SK-N-SH (cell line): ENCODE measurements at places on chromosomes 5 and 9. TPM values are rescaled to one million over a fixed set of nuclear protein-coding genes. Genes with fewer than 3 reads are reported as not detected.

The PCDHGA8 gene
- 0.06 and 0.12 TPM in 2 replicates for polyA plus RNA-seq

- H3K27me3 ChIP-seq: no peaks in the 10 kb centered on the region
- H3K4me3 ChIP-seq: no peak overlapping the region
- no peak overlapping the region for H3K27ac ChIP-seq
- H3K4me1 ChIP-seq: no peaks in the 10 kb centered on the region
- H3K36me3 ChIP-seq: no peaks in the 10 kb centered on the region
- DNase-seq: no peak
Measured at GRCh38 chr5:63127054-63127453, 548.4 kb downstream of the LRRC70 start.

DNA sequence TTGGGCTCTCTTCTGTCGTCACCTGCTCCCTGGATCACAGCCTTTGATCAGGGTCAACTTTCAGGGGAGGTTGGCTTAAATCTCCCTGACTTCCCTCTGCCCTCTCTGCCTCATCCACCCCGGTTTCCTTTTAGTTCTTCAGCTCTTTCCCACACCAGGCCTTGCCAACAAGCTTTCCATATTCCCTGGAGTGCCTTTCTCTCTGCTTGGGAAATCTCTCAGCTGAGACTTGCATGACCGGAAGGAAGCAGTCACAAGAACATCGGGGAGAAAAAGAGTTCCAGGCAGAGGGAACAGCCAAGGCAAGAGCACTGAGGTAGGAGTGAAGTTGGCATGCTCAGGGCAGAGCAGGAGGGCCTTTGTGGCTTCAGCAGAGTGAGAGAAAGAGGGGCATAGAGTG, 88.4 kb upstream of the HSPA9 start:
- no peaks in the 10 kb centered on the region for H3K4me1 ChIP-seq
- H3K27ac ChIP-seq: no peak overlapping the region
- no peaks in the 10 kb centered on the region for H3K27me3 ChIP-seq
- no peak for DNase-seq
- no peaks in the 10 kb centered on the region for H3K36me3 ChIP-seq

DNA sequence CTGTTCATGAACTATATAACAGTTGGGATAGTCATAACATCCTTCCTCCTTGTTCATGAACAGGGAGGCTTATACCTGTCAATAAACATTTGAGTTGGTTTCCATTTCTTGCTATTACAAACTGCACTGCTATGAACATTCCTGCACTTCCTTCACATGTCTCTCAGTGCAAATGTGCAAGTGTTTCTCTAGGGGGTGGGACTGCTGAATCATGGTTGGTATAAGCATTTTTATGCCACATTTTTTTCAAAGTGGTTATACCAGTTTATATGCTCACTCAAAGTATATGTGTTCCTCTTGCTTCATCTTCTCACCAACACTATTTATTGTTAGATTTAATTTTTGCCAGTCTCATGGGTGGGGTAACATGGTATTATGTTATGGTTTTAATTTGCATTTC, 25.8 kb upstream of the TPD52L3 start:
- H3K36me3 ChIP-seq: no peaks in the 10 kb centered on the region
- no peak overlapping the region for H3K27ac ChIP-seq
- H3K4me3 ChIP-seq: no peak overlapping the region
- DNase-seq: no peak
- no peaks in the 10 kb centered on the region for H3K27me3 ChIP-seq

The ALDH1A1 gene
- polyA plus RNA-seq: 0.03 and 0.23 TPM in 2 replicates

GRCh38 chr5:143244000-143244736, 159.3 kb downstream of the NR3C1 start:
- H3K36me3 ChIP-seq: no peaks in the 10 kb centered on the region
- H3K27ac ChIP-seq: peak overlapping the region; percentile 81
- peaks cover 48% of the 10 kb centered on the region for H3K4me1 ChIP-seq
- no peak overlapping the region for H3K4me3 ChIP-seq
- H3K27me3 ChIP-seq: no peaks in the 10 kb centered on the region
- no peak for DNase-seq

The PCDHA9 gene
- polyA plus RNA-seq: 0.02 TPM in 2 replicates

The TEK gene
- polyA plus RNA-seq: 0.03 and 0.10 TPM in 2 replicates

The CD72 gene
- polyA plus RNA-seq: 2.5 and 2.7 TPM in 2 replicates

- no peak overlapping the region for H3K4me3 ChIP-seq
- H3K4me1 ChIP-seq: peaks cover 4% of the 10 kb centered on the region; the same call in 1 of the 2 replicates
- H3K27me3 ChIP-seq: no peaks in the 10 kb centered on the region
- no peak for DNase-seq
- no peak overlapping the region for H3K27ac ChIP-seq
- no peaks in the 10 kb centered on the region for H3K36me3 ChIP-seq
Measured at GRCh38 chr5:159449925-159450324, 119.6 kb upstream of the IL12B start.

- no peaks in the 10 kb centered on the region for H3K4me1 ChIP-seq
- no peak overlapping the region for H3K4me3 ChIP-seq
- no peaks in the 10 kb centered on the region for H3K27me3 ChIP-seq
- DNase-seq: no peak
- no peaks in the 10 kb centered on the region for H3K36me3 ChIP-seq
- H3K27ac ChIP-seq: no peak overlapping the region
Measured at GRCh38 chr9:4206718-4207117, 93.2 kb downstream of the GLIS3 start.

DNA sequence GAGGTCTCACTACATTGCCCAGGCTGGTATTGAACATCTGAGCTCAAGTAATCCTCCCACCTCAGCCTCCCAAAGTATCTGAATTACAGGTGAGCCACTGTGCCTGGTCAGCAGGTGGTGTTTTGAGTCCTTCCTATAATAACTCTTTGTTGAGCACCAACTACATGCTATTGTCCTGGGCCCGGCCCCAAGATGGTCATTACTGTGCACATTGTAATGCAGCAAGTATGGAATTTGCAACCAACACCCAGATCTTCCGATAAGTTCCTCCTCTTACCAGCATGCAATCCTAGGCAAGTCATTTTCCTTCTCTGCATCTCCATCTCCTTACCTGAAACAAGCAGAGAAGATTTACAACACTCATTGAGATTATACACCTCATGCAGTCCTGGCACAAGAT, 510.3 kb upstream of the KLF4 start:
- H3K27me3 ChIP-seq: peaks cover 22% of the 10 kb centered on the region; the same call in 1 of the 2 replicates
- no peaks in the 10 kb centered on the region for H3K36me3 ChIP-seq
- H3K4me3 ChIP-seq: no peak overlapping the region
- DNase-seq: no peak
- H3K27ac ChIP-seq: no peak overlapping the region

GRCh38 chr9:129981180-129981907, 61.6 kb downstream of the FNBP1 start:
- DNase-seq: no peak
- H3K27ac ChIP-seq: no peak overlapping the region
- no peak overlapping the region for H3K4me3 ChIP-seq
- H3K4me1 ChIP-seq: no peaks in the 10 kb centered on the region; the same call in 1 of the 2 replicates
- no peaks in the 10 kb centered on the region for H3K27me3 ChIP-seq

GRCh38 chr5:68251386-68251785, 35.8 kb downstream of the PIK3R1 start:
- peaks cover 50% of the 10 kb centered on the region for H3K4me1 ChIP-seq
- no peak overlapping the region for H3K4me3 ChIP-seq
- H3K27me3 ChIP-seq: no peaks in the 10 kb centered on the region
- no peak for DNase-seq
- H3K27ac ChIP-seq: peak overlapping the region; percentile 89

DNA sequence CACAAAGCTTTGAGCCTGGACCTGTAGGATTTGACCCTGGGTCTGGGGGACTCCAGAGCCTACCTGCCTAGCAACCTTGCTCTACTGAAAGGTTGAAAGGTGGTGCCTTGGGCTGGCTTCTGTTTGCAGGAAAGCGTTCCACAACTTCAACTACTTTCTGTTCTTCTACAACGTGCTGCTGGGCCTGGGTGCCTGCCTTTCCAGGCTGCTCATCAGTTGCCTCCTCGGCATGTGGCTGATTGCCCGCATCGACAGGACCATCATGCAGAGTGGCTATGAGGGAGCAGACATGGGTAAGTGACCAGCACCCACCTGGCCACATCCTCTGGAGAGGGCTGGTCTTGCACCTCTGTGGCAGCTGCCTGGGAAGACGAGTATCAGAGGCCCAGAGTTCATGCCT, 13.6 kb upstream of the CCDC180 start:
- no peak for DNase-seq
- peaks cover 4% of the 10 kb centered on the region; the same call in 1 of the 2 replicates for H3K4me1 ChIP-seq
- no peak overlapping the region for H3K4me3 ChIP-seq
- H3K36me3 ChIP-seq: no peaks in the 10 kb centered on the region
- no peaks in the 10 kb centered on the region for H3K27me3 ChIP-seq

GRCh38 chr5:104370523-104370922, 807.9 kb upstream of the NUDT12 start:
- H3K4me1 ChIP-seq: no peaks in the 10 kb centered on the region
- DNase-seq: no peak
- H3K36me3 ChIP-seq: no peaks in the 10 kb centered on the region
- H3K4me3 ChIP-seq: no peak overlapping the region

- no peak overlapping the region for H3K27ac ChIP-seq
- H3K4me1 ChIP-seq: no peaks in the 10 kb centered on the region; the same call in 1 of the 2 replicates
- no peak for DNase-seq
- H3K4me3 ChIP-seq: no peak overlapping the region
- H3K27me3 ChIP-seq: peaks cover 9% of the 10 kb centered on the region
- H3K36me3 ChIP-seq: no peaks in the 10 kb centered on the region
Measured at GRCh38 chr5:141765896-141766551, 84.0 kb upstream of the ARAP3 start.

- peaks cover 51% of the 10 kb centered on the region; the same call in 1 of the 2 replicates for H3K36me3 ChIP-seq
- no peaks in the 10 kb centered on the region; the same call in 1 of the 2 replicates for H3K4me1 ChIP-seq
- H3K4me3 ChIP-seq: no peak overlapping the region
Measured at GRCh38 chr9:137269231-137269772, 8.2 kb upstream of the TOR4A start.
